MCF 10A (cell line): ENCODE measurements at places on chromosomes 6 and 20. TPM values are rescaled to one million over a fixed set of nuclear protein-coding genes. Genes with fewer than 3 reads are reported as not detected.

- DNase-seq: peak; percentile 69
These were observed 257.5 kb downstream of the ARID1B start for GRCh38 chr6:157034436-157035230.

DNA sequence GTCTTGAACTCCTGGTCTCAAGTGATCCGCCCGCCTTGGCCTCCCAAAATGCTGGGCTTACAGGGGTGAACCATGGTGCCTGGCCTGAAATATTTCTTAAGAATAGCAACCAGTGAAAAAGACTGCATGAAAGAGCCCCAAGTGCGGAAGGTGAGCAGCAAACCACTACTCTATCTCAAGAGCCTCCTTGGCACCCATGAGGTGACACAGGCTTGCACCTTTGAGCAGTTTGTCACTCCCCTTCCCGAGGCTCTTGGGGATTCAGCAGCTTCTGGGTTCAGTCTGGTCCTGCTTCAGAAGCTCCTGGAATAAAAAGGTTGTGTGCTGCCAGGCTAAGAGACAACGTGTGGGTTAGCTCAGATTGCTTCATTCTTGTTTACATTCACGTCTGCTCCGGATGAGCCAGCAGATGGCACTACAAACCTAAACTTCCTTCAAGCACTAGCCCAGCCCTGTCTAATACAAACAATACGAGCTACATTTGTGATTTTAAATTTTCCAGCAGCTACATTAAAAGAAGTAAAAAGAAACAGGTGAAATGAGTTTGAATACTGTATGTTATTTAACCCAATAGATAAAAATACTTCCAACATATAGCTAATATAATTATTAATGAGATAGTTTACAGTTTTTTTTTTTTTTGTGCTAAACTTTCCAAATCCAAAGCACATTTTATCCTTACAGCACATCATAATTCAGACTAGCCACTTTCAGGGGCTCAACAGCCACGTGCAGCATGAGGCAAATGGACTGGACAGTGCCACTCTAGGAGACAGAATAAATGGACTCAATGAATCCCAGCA is 46.2 kb downstream of the GJA10 start:
- peak; percentile 80 for DNase-seq

The C20orf204 gene
- total RNA-seq: 1.1 and 2.0 TPM in 2 replicates

The VGLL2 gene
- total RNA-seq: not detected in 2 replicates
